ENCODE measurements at places on chromosomes 11 and 22.

DNA sequence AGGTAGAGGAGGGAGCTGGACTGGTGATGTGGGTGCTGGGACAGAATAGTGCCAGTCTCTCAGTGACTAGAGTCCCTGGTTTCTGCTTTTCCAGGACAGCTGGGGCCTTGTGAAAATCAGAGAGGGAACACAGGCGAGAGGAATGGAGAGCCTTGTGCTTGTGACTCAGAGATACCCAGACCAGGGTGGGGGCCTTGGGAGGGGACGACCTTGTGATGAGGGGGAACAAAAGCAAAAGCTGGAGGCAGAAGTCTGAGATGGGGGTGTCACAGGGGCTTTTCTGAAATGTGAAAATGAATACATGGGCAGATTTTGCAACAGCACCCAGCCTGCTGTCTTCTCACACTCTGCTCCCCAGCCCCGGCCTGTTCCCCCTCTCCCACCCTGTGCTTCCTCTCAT, 3.4 kb upstream of the NR1H3 start:
- no peak for DNase-seq

DNA sequence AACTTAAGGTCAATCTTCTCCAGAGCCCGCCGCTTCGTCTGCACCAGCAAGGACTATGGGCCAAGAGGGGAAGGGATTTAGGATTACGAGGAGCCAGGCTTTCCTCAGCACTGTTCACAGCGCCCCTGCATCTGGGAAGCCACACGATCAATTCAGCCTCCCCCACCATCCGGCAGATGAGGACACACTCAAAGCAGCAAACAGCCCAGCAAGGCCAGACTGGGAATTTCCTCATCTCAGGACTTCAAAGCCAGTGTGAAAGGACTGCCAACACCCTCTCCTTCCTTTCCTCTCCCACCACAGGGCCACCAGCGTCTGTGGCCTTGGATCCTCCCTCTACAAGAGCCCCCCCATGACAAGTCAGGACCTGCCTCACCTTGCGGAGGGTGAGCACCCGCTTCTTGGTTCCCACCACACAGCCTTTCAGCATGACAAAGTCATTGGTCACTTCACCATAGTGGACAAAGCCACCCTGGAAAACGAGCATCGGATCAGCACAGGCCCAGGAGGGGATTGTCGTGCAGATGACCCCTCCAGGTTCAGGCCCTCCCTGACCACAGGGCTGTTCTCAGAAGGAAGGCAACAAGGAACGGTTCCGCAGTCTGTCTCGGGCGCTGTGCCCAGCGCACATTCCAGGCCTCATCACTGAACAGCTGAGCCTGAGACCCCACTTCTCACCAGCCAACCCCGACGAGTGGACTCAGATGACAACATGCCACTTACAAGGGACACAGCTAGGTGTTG, 6.0 kb downstream of the RPL3 start:
- DNase-seq = no peak

GRCh38 chr22:49566693-49567092, 261.0 kb downstream of the BRD1 start:
- DNase-seq = no peak

- DNase-seq = no peak
Observed at GRCh38 chr11:70483077-70483861, 84.9 kb downstream of the CTTN start.

DNA sequence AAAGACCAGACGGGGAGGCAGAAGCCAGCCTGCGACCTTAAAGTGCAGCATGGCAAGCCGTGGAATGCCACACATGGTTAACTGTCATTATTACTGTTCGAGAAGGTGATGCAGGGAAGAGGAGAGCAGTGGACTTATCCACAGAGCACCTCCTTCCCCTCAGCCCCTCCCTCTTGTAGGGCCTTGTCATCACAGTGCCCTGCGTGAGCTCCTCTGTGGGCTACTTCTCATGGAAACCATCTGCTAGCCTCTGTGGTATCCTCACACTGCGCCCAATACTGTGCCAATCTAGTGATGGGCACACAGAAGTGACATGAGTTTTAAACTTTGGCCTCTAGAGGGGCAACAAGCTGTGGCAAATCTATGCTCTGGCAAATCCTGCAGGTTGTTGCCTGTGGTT, 18.2 kb upstream of the CCDC134 start:
- peak; percentile 37 for DNase-seq

- peak; percentile 39 for DNase-seq
Observed at GRCh38 chr22:43090130-43090789, 1.1 kb upstream of the TTLL1 start.

GRCh38 chr11:1514336-1515061, 27.9 kb upstream of the MOB2 start:
- DNase-seq = no peak

DNA sequence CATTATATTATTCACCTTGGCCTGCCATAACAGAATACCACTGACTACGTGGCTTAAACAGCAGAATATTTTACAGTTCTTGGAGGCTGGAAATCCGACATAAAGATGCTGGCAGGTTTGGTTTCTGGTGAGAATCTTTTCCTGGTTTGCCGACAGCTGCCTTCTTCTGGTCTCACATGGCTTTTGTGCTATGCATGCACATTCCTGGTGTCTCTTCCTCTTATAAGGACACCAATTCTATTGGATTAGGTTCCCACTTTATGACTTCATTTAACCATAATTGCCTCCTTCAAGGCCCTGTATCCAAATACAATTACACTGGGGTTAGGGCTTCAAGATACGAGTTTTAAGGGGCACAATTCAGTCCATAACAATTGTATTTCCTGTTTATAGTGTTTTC, 17.1 kb downstream of the RNF214 start:
- no peak for DNase-seq

DNA sequence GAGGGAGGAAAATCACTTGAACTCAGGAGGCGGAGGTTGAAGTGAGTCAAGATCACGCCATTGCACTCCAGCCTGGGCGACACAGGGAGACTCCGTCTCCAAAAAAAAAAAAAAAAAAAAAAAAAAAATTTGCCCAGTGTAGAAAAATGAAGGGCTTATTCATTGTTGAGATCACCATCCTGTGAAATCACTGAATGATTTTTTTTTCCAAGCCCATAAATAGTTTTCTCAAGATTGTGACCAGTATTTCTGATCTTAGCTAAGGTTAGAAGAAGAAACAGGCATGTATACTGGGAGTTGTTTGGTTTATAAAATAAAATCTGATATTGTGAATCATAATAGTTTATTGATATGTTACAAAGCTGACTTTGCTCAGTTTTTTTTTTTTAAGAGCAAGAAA, 269.4 kb downstream of the CADM1 start:
- no peak for DNase-seq

DNA sequence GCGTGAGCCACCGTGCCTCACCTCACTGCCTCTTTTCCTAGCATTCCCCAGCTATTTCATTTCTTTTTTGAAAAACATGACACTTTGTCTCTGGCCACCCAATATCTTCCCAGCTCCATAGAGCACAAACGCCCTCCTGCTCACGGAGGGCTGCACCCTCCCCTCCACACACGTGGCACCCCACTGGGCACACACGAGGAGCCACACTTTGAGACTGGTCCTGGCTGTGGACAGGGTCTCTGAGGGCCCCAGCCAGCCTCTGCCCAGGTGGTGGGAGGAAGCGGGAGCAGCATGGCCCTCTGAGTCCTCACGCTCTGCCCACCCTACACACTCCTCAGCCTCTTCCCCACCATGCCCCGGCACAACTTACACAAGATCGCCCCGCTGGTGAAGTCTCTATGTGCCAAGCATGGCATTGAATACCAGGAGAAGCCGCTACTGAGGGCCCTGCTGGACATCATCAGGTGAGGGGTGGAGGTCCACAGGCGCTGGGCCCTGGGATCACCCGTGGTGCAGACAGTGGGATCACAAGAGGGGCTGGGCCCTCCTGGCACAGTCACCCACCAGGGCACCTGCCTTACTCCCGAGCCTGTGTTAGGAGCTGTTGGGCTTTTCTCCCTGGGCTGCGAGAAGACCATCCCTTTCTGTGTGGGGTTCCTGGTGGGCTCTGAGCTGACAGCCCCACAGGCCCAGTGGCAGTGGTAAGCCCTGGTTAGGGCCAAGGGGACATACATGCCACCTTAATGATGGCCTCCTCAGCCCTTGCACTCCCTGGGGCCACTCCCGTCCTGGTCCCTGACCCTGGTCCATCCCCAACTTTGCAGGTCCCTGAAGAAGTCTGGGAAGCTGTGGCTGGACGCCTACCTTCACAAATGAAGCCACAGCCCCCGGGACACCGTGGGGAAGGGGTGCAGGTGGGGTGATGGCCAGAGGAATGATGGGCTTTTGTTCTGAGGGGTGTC, 26.2 kb downstream of the FADS3 start:
- DNase-seq = no peak

DNA sequence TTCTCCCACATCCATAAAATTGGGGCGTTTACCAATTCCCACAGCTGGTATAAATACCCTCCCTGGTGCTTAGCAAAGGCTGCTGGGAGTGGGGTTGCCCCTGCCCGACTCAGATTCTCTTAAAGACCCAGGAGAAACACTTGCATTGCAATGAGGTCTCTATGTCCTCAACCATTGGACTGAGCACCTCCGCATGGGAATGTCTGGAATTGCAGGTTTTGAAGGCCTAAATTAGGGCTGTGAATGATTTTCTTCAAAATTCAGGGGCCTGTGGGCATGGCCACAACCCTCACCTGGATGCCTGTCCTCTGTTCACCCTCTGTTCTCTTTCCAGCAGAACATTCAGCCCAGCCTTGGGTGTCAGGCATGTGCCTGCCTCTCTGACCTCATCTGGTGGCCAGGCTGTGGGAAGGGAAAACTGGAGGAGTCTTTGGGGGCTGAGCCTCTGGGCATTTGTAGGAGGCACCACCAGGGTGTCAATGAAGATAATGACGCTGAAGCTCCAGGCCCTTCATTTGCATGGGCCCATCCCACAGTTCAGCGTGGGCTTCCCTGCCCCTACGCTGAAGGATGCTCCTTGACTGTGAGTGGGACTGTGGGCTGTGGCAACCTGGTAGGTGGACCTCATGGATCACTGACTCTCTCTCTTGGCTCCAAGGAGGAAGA, 52.7 kb upstream of the MYEOV start:
- DNase-seq = no peak

- no peak for DNase-seq
Observed at GRCh38 chr11:120137611-120138521, at the start of gene TRIM29. Gene TRIM29, minus strand, starts transcription at chr11:120138113. Its CDS starts 82 bp downstream, at chr11:120138031.

DNA sequence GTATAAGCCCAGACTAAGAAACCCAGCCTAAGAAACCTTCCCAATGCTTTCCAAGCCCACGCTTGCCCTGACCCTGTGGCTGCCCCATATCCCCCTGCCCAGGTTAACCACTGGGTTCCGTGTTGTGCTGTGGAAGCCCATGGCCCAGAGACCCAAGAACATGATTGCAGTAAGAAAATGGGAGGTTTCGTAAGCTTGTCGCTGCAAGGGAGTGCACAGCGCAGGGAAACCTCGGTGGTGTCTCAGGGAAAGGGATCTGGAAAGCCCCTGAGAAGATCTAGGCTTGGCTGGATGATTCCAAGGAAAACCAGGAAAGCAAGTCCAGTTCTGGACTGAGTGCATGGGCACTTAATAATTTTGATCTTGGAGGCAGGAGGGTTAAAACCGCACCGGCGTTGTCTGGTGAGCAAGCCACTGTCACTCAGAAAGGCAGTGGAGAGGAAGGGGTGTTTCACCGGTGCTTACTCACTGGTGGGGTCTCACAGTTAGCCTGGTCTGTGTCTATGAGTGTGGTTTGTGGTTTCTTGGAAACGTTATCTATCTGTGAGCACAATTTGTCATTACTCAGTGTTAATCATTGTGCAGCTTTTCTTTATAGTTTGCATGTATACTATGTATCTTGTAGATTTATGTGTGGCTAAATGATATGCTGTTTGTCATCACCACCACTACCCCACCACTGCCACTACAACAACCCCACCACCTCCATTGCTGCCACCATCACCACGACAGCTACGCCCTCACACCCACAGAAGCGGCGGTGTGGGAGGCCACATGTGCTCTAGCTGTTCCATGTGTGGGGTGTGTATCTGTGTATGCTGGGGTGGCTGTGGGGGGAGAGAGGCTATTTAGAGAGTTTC, 53.3 kb upstream of the PRDM11 start:
- DNase-seq = peak; percentile 49

- no peak for DNase-seq
Observed at GRCh38 chr22:22931557-22932270, 44.1 kb downstream of the IGLL5 start.

- DNase-seq = no peak
Observed at GRCh38 chr11:83031127-83031526, 40.6 kb downstream of the RAB30 start.

DNA sequence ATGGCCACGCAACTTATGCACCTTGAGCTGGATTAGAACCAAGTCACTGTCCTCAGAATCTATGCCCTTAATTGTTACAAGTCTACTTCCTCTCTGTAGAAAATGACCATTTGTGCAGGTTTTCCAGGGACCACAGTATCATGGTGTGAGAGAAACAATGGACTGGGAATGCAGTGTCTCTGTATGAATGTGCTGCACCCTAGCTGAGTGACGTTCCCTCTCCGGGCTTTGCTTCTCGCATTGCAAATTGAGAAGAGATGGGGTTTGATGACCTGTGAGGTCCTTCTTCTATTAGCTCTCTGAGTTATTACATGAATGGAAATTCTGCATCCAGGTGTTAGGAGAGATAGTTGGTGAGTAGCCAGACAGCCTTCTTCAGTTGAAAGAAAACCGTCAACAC, 1052.3 kb downstream of the NTM start:
- no peak for DNase-seq

- peak; percentile 47 for DNase-seq
Observed at GRCh38 chr22:50526834-50527801, 1.7 kb upstream of the SCO2 start.

- no peak for DNase-seq
Observed at GRCh38 chr11:102147632-102148031, 37.4 kb downstream of the YAP1 start.

- no peak for DNase-seq
Observed at GRCh38 chr11:21912285-21912684, 280.6 kb upstream of the ANO5 start.

GRCh38 chr11:73942010-73942409, 8.8 kb upstream of the DNAJB13 start:
- DNase-seq = no peak

DNA sequence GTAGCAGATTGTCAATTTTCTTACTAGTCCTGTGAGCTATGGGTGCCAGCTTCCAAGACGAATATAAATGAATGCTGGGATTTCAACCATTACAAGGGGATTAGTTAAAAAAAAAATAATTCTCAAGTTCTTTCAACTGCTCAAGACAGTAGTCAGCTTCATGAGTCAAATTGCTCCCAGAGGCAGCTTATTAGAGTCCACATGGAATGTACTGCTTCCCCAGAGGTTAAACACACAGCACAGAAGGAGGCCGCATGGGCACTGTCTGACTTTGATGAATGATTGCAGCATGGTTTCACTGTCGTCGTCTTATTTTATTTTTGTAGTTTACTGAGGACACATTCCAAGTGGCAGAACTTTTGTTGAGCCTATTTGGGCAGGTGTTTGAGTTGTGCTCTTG, 563.2 kb downstream of the TMEM135 start:
- DNase-seq = no peak
